ENCODE measurements at places on chromosomes 2 and 18.

DNA sequence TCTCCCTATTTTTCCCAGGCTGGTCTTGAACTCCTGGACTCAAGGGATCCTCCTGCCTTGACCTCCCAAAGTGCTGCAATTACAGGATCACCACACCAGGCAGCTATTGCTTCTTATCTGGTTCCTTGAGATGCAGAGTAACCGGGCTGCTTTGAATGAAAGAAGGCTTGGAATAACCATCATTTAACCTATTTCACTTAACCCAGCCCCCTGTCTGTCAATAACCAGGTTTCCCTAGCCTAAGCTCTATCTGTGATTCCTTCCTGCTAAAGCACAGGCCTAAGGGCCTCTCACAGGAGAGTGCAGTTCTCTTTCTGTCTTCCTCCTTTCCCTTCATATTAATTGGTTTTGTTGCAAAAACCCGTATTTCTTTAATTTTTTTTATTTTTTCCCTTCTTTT, 393.5 kb upstream of the RAB12 start:
- DNase-seq = no peak

GRCh38 chr2:71710367-71711132, 257.2 kb downstream of the DYSF start:
- no peak for DNase-seq

GRCh38 chr2:149587950-149588487, 444 bp upstream of the MMADHC start:
- DNase-seq = no peak

DNA sequence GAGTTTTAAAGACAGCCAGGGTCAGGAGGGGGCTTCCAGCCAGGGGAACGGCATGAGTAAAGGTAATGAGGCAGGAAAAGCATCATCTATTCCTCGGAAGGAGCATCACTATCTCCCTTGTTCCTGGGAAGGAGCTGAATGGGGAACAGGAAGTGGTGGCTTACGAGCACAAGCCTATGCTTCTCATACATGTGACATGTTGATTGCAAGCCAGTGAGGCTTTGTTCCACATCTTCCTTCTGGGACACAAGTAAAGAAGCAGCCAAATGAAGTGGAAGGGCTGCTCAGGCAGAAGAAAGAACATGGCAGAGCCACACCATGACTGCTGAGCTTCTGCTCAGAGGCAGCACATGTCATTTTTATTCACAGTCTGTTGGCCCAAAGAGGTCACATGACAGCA, 15.1 kb upstream of the LMAN1 start:
- DNase-seq = no peak
